Ammon's horn (tissue), 1 donor: ENCODE measurements at places on chromosomes 2 and 18.

DNA sequence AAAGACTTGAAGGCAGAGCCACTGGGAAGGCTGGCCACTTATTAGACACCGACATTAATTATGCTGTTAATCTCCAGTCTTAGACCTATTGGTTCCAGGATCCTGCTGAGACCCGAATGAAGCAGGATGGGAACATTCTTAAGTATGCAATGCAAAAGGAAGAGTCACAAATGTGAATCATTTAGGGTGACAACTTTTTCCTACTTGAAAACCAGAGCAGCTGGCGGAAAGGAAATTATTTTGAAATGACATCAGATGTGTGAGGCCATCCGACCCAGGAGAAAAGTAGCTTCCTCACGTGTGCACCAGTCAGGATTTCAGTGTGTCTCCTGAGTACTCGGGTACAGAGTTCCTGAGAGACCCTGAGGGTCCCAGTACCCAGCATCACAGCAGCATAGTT lies 222.9 kb upstream of the NCKAP5 start:
- no peak for DNase-seq

- no peak for DNase-seq
Observed at GRCh38 chr2:190947711-190948251, 66.2 kb downstream of the STAT1 start.

- no peak for DNase-seq
Observed at GRCh38 chr18:10923551-10924070, 225.8 kb downstream of the PIEZO2 start.

DNA sequence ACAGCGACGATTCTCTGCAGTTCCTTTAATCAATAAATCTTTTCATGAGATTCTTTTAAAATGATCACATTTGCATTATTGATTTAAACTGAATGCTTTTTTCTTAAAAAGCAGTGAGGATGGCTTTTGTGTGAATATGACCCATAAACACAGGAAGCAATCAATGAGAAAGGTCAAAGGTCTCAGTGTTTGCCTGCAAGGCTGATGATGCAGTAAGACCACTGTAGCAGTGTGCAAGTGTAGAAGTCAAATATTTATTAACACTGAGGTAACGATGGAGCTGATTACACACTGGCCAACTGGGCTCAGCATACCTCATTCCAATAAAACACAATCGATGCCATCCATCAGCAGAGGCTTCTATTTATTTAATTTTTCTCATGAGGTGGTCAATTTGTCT lies 633.5 kb downstream of the DCDC2C start:
- DNase-seq: no peak

GRCh38 chr2:54672590-54673456 lies 50.6 kb upstream of the EML6 start:
- DNase-seq: peak; percentile 55
